ENCODE measurements at places on chromosomes 7 and 10.

DNA sequence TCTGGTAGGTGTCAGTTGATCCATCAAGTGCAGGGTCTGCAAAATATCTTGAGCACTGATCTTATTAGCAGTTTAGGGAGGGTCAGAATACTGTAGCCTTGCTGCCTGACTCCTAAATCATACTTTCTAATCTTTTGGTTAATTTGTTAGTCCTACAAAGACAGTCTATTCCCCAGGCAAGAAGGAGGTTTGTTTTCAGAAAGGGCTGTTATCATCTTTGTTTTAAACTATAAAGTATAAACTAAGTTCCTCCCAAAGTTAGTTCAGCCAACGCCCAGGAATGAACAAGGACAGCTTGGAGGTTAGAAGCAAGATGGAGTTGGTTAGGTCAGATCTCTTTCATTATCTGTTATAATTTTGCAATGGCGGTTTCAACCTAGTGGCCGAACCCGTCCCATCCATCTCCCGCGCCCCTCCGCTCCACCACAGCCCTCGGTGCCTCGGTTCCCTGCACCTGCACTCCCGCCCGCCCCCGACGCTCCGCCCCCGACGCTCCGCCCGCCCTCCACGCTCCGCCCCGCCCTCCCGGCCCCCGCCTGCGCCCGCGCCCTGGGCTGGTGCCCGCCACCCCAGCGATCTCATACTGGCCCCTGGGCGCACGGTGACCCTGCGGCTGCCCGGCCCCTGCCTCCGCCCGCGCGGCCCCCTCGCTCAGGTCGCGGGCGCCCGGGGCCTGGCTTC lies at the start of gene ADCK2:
ADCK2 (plus strand) TSS at position 564 of the 681 bp plus-strand sequence. CDS start 386 bp downstream, outside the sequence.
- peak; percentile 48 for DNase-seq

DNA sequence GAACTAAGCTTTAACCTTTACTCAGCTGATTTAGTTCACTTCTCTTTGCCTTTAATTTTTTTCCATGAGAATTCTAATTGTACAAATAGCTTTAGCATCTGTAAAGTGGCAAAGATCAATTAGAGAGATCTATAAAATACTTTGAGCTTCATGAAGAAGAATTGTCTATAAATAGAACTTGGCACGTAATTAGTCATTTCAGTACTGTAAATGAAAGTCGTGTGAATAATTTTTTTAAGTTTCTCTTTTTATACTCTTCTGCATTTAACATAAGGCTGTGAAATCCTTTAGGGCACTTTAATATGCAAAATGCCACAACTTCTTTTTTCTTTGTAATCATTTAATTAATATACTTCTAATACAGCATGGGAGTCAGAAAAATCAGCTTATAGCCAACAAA lies 177.8 kb downstream of the CSTF2T start:
- no peak for DNase-seq

DNA sequence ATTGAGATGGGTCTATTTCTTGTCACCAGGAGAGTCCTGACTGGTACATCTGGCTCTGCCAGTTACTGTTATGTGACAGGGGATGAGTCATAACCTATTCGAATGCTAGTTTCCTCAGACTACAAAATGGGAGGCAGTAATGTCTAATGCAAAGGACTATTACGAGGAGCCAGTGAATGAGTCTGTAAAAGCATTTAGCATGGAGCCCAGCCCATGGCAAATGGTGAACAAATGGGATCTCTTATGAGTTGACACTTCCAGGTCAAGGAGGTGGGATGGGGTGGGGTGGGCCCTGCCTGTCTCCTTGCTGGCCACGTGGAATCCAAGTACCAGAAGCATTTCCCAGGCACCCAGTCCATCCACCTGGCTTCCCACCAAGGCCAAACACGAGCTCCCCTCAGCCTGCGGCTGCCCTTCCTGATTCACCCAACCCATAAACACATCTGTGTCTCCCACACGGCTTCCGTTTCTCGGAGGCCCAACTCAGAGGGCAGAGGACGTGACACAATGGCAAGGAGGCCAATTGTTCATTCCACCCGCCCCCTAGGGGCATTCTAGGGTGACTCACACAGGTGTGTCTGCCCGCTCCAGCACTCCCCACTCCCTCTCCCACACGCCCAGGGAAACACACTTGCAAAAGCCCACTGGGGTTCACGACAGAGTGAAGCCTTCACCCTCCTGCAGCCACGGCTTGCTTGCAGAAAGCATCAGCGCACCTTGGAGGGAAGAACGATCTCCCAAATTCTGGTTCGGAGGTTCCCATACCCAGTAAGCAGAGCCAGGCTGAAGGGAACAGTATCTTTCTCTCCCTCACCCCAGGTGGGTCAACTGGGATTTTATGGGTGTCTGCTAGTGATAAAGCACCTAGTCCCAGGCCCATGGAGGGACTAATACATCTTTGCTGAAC lies 109.8 kb downstream of the SH3PXD2A start:
- no peak for DNase-seq

DNA sequence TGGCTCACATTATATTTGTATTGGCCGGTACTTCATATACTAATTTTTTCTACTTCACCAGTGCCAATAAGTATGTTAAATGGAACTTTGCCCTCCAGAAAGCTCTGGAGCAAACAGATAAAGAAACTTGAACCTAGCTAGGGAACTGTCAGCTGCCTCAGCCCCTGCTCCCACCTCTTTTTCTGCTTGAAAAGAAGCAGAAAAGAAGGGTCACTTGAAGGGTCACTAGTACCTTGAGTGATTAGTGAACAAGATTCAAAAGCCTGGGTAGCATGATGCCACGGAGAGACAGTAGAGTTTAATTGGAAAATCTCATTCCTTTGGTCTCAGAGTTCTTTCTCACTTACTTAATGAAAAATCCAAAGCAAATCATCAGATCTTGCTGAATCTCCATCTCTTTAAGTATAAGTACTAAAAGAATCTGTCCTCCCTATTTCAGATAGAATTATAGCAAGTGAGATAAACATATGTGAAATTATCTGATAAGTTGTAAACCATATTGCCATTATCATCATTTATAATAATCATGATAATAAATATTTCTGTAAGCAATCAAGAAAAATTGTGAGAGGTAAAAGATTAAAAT lies 47.7 kb downstream of the PTN start:
- no peak for DNase-seq

- no peak for DNase-seq
These were observed 489 bp downstream of the MAP3K8 start for GRCh38 chr10:30434273-30435072.

DNA sequence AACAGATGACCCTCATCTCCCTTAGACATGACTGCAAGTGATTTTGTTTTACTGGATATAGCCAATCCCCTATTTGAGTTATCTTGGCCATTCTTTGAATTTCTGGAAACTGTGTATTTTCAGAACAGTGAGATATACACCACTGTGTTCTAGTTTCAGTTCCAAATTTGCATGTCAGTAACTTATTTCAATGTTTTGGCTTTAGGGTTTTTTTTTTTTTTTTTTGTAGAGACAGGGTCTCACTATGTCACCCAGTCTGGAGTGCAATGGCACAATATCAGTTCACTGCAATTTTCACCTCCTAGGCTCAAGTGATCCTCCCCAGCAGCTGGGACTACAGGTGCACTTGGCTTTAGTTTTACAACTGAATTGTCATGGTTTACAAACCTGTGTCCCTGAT lies 67.2 kb downstream of the ATAD1 start:
- no peak for DNase-seq

DNA sequence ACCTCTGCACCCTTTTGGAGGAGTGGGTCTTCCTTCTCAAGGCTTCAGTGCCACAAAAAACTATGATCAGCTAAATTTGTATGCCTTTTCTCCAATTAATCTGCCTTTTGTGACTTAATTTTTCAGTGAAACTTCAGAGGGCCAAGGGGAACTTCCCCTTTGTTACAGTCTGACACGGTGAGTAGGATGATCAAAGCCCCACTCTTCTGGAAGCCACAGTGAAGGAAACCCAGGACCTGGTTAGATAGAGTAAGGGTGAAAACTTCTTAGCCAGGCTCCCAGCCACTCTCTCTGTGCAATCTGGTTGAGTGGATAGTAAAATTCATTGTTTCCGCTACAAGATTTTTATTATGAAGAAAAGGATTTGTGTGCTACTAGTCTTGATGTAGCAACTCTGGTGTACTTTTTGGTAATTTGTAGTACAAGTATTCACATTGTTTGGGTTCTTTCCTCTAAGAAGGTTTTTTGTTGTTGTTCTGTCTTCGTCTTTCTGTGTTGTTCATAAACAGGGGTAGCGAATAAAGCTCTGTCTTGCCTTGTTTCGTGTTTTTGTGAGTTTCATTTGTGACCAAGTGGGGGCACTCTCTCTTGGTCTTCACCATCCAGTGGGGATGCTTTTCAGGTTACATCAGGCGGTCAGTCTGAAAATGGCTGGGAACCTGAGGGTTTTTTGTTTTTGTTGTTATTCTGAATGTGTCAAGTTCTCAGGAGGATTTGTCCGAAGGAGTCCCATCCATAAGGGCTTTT lies 268.5 kb upstream of the NPSR1 start:
- no peak for DNase-seq

DNA sequence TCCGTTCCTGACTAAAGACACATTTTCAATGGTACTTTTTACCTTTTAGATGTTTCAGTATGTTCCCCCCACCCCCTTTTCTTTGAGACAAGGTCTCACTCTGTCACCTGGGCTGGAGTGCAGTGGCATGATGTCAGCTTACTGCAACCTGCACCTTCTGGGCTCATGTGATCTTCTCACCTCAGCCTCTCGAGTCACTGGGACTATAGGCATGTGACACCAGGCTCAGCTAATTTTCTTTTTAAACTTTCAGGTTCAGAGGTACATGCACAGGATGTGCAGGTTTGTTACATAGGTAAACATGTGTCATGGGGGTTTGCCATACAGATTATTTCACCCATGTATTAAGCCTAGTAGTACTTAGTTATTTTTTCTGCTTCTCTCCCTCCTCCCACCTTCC lies 99.3 kb upstream of the RPA3 start:
- DNase-seq = no peak

DNA sequence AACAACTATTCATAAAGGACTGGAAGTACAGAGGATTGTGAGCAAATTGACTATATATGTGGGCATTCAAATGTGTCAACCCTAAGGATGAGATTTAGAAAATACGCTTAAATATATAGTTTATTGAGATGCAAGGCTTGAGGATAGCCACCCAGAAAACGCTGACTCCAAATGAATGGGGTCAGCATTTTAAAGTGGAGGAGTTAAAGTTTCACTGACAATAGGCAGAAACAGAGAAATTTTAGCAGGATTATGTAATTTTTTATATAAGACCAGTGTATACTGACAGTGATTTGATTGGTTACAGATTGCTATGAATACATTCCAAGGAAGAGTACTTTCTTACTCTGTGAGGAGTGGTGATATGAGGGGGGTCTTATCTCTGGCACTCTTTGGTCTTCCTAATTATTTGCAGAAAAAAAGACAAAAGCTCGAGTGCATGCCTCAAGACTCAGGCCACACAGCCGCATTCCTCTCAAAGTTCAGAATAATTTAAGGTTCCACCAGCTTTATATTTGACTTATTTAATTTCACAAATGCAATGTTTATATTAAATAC lies 38.6 kb upstream of the ARL4A start:
- no peak for DNase-seq

DNA sequence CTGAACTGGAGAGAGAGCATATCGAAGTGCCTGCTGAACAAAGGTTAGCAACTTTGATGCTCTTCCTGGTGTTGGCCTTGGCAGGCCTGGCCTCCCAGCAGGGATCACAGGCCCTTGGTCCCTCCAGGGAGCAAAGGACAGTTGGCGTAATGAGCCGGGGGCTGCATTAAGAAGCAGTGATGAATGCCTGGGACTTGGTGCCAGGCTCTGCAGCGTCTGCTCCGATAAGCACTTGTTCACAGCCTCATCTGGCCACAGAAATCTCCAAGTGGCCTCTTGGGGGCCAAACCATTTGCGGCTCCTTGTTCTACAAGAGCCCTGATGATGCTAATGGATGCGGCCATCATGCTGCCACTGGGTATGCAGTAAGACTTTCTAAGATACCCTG lies 31.8 kb downstream of the CRHR2 start:
- no peak for DNase-seq

GRCh38 chr10:35516102-35516670 lies 89.0 kb upstream of the GJD4 start:
- no peak for DNase-seq

GRCh38 chr10:44325596-44326307 lies 59.1 kb downstream of the CXCL12 start:
- no peak for DNase-seq

- DNase-seq = no peak
These were observed 4.3 kb upstream of the CXCL12 start for GRCh38 chr10:44389150-44389549.

DNA sequence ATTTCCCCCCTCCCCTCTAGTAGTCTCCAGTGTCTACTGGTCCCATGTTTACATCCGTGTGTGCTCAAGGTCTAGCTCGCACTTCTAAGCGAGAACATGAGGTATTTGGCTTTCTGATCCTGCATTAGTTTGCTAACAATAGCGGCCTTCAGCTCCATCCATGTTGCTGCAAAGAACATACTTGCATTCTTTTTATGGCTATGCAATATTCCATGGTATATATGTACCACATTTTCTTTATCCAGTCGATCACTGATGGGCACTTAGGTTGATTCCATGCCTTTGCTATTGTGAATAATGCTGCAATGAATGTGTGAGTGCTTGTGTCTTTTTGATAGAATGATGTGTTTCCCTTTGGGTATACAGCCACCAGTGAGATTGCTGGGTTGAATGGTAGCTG lies 160.6 kb downstream of the SFMBT2 start:
- no peak for DNase-seq

GRCh38 chr7:151038951-151039849 lies 9.1 kb upstream of the ASIC3 start:
- DNase-seq = no peak

- DNase-seq = no peak
These were observed 86.0 kb downstream of the AKR1D1 start for GRCh38 chr7:138162236-138162635.

- DNase-seq = no peak
These were observed 33.3 kb upstream of the EBLN1 start for GRCh38 chr10:22250897-22251660.

- DNase-seq = no peak
These were observed 115.8 kb upstream of the SEC61G start for GRCh38 chr7:54874804-54875203.

DNA sequence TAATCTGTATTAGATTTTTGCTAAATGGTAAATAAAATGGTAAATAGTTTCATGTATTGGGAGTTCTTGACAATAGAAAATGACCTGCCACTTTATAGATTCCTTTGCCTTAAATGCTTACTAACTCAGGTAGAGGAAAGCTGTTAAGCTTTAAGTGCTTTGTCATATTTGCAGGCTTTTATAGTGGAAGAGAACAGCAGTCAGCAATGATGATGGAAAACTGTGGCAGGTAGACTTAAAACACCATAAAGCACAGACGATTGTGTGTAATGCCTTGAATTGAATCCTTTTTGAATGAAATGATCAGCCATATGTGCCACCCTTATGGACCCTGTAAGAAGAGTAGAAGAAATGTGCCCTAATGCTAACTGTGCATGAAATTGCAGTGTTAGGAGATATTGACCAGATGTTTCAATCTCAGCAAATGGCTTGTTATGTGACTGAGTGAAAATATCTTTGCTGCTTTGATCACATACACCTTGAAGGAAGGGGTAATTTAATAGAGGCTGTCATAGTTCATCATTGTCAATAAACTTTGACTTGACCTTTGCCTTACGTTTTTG lies 230.4 kb downstream of the ADK start:
- DNase-seq = peak; percentile 41
